ENCODE measurements at places on chromosomes 1 and 21.

- DNase-seq: no peak
Measured at GRCh38 chr1:61844006-61844405, 101.7 kb downstream of the PATJ start.

- DNase-seq: no peak
Measured at GRCh38 chr1:42272920-42273319, 62.1 kb downstream of the FOXJ3 start.

DNA sequence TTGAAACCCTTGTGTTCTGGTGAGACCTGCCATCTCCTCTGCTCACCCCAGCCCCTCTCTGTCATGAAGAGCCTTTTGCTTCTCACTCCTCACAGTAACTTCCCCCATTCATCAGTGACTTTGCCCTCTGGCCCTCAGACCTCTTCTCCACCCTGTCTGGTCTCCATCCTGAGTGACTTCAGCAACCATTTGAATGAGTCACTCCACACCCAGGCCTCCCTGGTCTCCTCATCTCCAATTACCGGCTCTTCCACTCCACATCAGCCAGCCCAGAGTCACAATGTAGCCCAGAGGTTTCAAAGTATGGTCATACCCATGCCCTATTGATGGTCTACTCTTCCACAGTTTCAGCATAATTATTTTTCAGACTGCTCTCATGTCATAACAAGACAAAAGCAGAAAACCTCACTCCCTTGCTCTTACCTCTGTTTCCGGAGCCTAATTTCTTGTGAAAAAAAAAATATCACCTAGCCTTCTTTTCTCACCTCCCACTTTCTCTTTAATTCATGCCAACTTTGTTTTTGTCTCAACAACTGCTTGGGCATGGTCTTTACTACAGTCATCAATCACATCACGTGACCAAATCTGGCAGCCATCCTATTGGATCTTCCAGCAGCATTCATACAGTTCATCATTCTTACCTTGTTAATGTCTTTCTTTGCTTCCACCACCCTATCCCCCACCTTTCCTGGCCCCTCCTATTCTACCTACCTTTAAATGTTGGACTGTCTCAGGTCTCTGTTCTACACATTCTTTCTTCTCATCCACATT is 35.6 kb upstream of the NEK7 start:
- DNase-seq: peak; percentile 96

DNA sequence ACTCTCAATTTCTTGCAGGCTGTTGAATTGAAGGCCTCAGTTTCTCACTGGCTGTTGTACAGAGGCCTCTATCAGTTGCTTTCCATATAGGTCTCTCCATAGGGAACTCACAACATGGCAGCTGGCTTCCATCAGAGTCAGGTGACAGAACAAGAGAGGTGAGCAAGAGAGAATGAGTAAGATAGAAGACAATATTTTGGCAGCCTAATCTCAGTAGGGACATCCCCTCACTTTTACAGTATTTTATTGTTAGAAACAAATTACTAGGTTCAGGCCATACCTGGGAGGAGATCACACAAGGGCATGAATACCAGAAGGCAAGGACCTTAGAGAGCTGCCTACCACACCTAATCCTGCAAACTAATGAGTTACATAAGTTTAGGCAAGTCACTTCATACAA is 162.8 kb downstream of the ATP6V1G3 start:
- DNase-seq: no peak

- DNase-seq: no peak
Measured at GRCh38 chr1:24987875-24988557, 57.9 kb upstream of the RUNX3 start.

GRCh38 chr1:207938016-207938415 is 27.1 kb upstream of the CD34 start:
- peak; percentile 84 for DNase-seq

DNA sequence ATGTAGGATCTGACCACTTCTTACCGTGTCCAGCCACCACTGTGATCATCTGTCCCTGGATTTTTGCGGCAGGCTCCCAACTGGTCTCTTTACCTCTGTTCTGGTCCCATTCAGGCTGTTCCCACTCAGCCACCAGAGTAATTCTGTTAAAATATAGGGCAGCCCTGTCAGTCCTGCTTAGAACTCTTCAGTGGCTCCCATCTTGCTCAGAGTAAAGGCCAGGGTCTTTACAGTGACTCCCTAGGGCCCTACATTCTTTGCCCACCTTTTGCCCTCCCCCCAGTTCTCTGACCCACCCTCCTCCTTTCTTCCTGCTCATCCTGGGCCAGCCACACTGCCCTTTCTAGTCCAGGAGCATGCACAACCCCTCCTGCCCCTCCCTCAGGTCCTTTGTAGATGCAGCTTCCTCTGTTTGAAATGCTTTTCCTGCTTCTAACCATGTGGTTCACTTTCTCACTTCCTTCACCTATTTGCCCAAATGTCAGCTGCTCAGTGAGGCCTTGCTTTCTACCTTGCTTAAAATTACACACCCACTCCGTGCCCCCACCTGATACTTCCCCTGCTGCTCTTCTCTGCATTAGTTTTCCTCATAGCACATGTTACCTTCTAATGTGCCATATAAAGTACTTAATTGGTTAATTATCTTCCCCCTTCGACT is 7.8 kb downstream of the UBIAD1 start:
- DNase-seq: no peak

GRCh38 chr21:35291973-35292627 is 243.0 kb upstream of the RUNX1 start:
- no peak for DNase-seq

DNA sequence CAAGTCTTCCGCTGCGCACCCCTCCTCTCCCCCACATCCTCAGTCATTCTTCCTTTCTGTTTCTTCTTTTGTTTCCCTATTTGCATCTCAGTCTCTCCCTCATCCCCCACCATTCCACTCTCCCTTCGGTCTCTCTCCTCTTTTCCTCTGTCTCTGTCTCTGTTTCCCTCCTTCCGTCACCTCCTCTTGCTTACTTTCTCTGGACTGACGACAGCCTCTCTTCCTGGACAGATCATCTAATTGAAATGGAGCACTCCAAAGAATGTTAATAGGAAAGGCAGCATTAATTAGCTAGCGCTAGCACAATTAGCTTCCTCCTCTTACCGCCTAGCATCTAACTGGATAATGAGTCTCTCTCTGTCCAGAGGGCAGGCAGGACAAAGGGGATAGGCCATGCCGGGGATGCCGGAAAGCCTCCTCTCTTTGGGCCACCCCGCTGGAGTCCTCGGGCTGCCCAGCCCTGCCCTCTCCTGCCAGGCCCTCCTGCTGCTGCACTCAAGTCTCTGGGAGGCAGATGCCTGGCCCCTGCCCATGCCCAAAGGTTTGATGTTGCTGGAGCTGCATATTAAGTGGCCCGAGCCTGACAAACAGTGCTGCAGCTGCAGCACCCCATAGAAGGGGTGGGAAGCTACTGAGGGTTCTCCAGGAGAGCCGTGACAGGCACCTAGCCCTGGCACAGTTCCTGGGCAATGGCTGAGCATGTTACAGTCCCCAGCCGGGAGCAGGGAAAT is 20.8 kb downstream of the DISP3 start:
- DNase-seq: no peak

DNA sequence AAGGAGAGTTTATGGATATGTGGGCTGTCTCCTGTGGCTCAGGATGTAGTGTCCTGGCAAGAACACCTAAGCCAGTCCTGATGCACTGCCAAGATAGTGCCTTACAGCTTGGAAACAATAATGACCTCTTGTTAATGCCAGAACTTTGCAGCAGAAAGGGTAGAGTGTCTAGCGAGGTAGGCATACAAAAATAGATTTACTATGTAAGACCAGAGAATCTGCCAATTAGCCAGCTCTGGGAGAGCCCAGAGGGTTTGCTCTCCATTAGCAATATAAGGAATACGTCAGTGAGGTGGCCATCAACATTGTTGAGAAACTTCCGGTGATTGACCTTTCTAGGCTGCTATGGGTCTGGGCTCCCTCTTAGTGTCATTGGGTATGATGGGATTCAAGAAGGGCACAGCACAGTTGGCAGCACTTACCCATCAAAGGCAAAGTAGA is 178.5 kb upstream of the GALNT2 start:
- DNase-seq: no peak

DNA sequence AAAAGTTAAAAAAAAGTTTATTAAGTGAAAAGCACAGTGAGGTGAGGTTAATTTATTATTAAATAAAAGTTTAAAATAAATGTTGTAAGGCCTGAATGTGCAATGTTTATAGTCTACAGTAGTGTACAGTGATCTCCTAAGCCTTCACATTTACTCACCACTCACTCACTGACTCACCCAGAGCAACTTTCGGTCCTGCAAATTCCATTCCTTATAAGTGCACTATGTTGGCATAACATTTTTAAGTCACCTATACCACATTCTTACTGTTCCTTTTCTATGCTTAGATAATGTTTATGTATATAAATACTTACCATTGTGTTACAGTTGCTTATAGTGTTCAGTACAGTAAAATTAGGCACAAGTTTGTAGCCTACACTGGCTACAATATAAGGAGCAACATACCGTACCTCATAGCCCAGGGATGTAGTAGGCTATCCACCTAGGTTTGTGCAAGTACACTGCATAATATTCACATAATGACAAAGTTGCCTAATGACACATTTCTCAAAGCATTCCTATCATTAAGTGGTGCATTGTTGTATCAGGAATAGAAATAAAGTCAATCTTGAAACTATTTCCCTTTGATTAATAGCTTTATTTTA is 426.5 kb upstream of the BRINP3 start:
- DNase-seq: peak; percentile 20

DNA sequence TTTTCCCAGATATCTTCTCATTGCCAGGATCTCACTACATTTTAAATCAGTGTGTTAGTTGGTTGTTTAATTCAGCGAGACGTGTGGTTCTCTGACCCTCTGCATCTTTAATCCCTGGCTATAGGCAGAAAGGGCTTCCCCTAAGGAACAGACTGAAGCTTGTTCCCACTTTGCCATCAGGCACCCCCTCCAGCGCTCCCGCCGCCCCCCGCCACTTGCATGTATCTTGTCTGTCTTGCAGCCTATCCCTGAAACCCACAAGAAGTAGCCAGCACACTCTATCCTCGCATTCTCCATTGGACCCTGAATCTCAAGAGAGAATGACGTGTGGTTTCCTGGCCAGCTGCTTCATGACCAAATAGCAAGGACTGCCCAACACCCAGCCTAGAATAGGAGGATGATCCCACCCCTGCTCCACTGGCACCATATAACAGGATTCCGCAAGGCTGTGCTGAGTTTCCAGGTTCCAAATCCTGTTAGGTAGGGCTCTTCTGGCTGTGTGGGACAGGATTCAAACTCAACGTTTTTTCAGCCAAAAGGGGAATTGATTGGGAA is 7.8 kb downstream of the CLDN19 start:
- no peak for DNase-seq

GRCh38 chr1:37958690-37959089 is 11.8 kb upstream of the INPP5B start:
- peak; percentile 82 for DNase-seq

- DNase-seq: no peak
Measured at GRCh38 chr1:198417039-198417438, 123.4 kb downstream of the ATP6V1G3 start.

DNA sequence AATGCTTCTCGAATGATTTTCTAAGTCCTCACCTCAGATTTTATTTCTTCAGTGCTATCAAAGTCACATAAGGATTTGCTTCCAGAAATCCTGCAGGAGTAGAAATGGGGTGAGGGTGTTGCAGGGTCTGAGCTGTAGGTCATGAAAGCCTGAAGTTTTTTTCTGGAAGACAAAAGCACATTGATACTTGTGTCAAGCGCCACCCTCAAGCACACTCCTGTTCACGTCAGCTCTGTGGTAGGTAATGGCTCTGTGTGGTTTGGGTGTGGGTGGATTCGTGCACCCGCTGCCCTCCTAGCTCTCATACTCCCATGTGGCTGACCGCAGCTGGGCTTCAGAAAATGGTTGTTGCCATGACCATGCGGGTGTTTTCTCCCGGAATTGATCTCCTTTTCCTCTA is 39.9 kb downstream of the AKNAD1 start:
- DNase-seq: peak; percentile 7
